ENCODE measurements at places on chromosomes 4 and X.

DNA sequence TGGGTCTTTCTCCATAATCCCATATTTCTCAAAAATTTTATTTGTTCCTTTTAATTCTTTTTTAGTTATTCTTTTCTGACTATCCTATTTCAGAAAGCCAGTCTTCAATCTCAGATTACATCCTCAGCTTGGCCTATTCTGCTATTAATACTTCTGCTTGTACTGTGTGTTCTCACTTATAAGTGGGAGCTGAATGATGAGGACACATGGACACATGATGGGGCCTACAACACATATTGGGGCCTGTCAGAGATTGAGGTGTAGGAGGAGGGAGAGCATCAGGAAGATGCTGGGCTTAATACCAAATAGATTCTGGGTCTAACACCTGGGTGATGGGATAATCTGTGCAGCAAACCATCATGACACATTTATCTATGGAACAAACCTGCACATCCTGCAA lies 82.3 kb downstream of the MAGEE1 start:
- DNase-seq: no peak

DNA sequence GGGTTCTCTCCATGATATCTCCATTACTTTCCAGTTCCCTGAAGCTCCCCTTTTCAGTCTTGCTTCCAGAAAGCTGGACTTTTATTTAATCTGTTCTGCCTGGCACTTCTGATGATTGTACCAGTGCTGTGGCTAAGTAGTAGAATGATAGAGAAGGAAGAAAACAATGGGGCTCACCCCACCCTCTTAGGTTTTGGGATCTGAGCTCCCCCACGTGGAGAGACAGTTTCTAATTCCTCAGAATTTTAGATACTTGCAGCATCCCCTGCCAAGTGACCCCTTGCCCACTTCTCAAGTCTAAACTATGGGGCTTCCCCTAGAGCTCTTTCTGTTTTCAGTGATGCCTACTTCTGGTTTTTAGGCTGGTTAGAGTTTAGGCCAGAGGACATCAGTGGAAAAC lies 73.9 kb downstream of the GC start:
- no peak for DNase-seq

DNA sequence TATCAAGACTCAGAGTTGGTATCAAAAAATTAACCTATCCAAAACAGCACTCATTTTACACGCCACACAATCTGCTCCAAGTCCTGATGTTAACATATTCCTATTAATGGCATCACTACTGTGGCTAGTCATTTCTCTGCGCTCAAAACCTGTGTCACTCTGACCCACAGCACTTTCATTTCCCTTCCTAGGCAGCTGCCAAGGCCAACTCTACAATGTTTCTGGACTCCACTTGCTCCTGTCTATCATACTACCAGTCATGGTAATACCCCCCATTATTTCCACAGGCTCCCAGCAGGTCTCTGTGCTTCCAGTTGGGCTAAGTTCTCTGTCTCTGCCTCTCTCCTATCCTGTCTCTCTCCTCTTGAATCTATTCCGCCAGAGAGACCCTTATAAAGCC lies 323.6 kb downstream of the NR3C2 start:
- no peak for DNase-seq

DNA sequence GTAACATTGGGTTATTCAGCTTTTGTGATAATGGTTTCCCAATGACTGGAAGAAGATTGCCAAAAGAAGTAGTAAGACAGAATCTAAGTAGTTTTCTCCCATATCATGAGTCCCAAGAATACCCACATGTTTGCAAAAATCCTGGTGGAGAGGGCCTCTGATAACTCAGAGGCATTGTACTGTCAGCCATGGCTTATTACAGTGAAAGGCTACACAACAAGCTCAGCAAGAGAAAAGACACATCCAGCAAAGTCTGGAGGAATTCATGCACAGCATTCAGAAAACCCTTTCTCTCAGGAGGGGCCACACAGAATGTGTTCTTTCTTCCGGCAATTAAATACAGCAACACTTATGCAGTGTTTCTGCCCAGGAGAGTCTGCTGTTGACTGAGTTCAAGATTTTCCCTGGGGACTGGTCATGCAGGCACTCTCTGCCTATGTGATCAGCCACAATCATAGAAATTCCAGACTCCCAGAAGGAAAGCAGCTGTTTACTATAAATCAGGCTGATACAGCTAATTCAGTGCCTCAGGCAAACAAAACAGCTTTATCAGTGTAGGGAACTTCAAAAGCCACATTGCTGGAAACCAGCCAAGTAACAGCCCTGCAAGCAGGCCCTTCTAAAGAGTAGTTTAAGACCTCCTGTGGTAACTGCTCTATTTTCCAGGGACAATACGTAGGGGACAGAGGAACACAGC lies 937.1 kb downstream of the CCSER1 start:
- DNase-seq: no peak

DNA sequence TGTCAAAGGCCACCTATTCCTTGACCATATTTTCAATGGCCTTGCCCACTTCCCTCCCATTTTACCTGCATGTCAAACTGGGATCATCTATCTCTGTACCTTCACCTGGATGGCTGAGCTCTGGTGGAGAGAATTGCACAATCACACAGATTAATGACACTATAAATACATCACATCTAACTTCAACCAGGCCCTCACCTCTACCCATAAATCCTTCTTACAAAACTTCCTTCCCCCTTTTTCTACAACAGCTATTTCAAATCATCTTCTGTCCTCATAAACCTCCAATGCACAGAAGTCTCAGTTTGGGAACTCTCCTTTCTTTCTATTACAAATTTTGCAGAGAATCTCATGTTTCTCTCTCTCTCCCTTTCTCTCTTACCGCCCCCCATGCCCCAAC lies 9.2 kb downstream of the PALLD start:
- DNase-seq: no peak

DNA sequence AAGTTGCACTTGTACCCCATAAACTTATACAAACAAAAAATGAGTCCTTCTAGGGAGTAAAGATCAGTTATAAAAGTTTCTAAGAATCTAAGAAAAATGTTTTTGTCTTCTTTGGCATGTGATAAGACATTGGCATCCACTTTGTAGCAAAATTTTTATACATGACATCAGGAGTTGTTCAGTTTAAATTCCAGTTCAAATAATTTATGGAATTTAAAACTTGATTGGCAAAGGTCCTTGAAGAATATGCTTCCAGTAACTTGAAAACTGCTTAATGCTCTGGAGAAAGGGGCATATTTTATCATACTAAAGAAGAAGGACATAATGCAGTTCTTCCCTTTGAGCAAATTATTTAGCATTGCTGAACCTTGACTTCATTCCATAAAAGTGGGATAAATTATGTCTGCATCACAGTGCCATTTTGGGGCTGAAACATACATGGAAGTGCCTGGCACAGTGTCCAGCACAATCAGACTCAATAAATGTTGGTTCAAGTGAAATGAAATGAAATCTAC lies 163.3 kb upstream of the IL15 start:
- no peak for DNase-seq

GRCh38 chrX:22347491-22347890 lies 74.8 kb downstream of the CBLL2 start:
- DNase-seq: no peak

- DNase-seq: no peak
Observed at GRCh38 chr4:188841523-188841922, 702.3 kb downstream of the TRIML1 start.

DNA sequence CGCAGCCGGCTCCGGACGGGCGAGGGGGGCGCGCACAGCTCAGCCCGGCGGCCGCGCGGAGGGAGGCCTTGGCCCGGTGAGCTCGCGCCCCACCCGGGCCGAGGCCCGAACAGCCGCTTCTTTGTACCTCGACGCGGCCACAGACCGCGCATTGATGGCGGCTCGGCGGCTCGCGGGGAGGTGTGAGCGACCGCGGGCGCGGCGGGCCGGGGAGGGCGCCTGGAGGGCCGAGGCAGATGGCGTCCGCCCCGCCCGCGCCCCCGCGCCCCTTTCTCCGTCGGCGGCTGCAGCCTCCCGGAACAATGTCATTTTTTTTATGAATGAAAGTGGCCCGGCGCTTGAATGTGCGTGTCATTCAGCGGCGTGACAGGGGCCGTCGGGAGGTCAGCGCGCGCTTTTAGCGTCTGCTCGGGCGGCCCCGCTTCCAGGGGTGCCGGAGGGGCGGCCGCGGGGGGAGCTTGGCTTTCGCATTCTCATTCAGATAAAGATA lies 1.8 kb downstream of the FGFR3 start:
- DNase-seq: no peak

DNA sequence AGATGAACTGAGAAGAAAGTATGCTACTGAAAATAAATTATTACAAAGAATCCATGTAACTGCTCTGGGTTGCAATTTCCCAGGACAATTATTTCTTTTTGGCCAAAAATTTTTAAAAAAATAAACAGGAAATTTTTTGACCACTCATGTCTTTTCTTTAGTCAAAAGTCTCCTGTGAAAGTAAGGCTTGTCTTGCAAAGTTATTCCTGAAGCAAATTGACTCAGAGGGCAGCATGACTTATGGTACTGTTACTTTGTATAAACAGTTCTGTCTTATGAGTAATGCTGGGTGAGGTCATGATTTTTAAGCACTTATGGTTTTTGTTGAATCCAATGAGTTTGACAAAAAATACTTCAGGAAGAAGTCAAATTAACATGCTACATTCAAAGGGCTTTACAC lies 292.8 kb upstream of the ARSJ start:
- no peak for DNase-seq

DNA sequence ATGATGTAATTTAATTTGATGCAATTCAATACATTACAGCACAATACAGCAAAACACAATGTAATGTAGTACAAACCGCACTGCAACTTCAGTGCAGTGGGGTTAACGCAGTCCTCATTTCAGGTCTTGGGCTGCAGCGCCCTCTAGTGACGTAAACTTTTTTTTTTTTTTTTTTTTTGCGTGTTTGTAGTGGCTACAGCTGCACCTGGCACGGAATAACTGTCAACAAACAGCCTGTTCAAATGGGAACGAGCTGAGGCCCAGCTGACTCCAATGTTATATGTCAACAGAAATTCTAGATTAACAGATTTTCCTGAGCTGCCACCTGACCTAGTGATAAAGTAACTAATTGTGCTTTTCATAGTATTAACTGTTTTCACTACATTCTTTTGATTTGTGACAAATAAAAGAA lies 33.5 kb upstream of the RASSF6 start:
- DNase-seq: no peak

- no peak for DNase-seq
Observed at GRCh38 chrX:40266490-40267333, 169.0 kb upstream of the BCOR start.

- DNase-seq: no peak
Observed at GRCh38 chrX:123731258-123731986, 1.4 kb downstream of the THOC2 start.

DNA sequence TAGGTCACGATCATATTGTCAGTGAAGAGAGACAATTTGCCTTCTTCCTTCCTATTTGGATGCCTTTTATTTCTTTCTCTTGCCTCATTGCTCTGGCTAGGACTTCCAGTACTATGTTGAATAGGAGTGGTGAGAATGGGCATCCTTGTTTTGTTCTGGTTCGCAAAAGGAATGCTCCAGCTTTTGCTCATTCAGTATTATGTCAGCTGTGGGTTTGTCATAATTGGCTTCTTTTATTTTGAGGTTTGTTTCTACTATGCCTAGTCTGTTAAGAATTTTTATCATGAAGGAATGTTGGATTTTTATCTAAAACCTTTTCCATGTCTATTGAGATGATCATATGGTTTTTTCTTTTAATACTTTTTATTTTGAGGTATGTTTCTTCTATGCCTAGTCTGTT lies 152.3 kb upstream of the MAD2L1 start:
- no peak for DNase-seq

DNA sequence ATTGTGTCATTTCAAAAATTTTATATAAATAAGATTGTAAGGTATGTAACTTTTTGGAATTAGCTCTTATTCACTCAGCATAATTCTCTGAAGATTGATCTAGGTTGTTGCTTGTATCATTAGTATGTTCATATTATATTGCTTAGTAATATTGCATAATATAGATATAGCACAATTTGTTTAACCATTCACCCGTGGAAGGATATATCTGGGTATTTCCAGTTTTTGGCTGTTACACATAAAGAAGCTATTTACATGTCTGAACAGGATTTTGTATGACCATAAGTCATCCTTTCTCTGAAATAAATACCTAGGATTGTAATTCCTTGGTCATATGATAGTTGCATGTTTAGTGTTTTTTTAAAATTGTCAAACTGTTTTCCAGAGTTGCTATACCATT lies 82.5 kb downstream of the CPEB2 start:
- DNase-seq: no peak

DNA sequence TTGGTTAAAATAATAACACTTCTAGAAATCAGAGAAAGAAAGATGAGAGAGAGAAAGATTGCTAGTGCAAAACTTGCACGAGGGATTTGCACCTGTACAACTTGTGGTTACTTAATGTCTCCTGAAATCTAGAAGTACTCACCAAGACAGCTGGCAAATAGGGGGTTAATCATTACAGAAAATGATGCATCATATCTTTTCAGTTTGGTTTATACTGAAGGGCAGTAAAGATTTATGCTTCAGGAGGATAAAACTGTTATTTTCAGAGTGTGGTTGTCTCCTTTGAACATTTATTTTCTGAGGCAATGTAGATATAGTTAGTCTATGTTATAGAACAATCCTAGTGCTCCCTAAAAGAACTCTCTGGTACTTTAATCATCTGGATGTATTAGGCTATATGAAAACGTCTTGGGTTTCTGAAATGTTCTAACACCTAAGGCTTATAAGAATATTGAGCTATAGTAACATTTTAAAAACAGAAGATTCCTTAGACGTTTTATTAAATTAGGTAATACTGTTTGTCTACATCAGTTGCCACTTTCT lies 13.3 kb downstream of the ATOH1 start:
- no peak for DNase-seq

DNA sequence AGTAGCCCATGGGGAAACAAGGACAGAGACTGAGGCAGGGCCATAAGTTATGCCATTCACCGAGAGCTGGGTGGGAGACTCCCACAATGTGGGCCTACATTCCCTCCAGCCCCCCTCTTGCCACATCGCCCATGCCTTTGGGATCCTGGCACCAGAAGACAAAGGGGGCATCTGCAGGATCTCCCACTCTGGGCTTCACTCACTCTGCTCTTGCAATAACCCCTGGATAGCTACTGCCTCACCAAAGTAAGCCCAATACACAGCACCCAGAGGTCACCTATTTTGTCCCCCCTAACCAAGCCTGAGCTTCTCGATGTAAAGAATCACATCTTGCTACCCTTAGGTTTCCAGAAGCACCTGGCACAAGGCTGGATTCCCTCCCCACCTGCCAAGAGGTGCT lies 741 bp upstream of the RTL5 start:
- DNase-seq: no peak

- no peak for DNase-seq
Observed at GRCh38 chr4:5012244-5012898, 6.9 kb downstream of the CYTL1 start.

DNA sequence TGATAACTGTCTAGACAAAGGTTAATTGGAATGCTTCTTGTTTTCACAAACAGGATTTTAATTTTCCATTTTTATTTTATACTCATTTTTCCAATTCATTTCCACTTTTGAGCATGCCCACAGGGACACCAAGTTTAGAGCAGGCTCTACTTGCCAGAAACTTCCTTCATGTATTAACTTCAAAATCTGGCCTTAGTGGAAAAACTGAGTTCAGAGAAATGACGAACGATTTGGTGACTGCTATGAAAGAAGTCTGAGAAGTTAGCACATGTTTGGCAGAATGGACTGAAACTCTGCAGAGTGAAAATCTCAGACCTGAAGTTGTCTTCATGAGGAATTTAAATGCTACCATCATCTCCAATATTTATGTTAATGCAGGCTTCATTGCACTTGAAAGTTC lies 214.1 kb downstream of the THOC2 start:
- DNase-seq: no peak

- no peak for DNase-seq
Observed at GRCh38 chr4:150911326-150911725, 103.8 kb downstream of the LRBA start.

Data from cerebellar nuclear complex (tissue), 1 donor.